IMR-90 (cell line): ENCODE measurements at places on chromosomes 2 and 18. TPM values are rescaled to one million over a fixed set of nuclear protein-coding genes. Genes with fewer than 3 reads are reported as not detected.

The RAB17 gene
- polyA plus RNA-seq: 0.17 and 0.41 TPM in 2 replicates

The IFIH1 gene
- 0.76 and 1.3 TPM in 2 replicates for polyA plus RNA-seq

The IL1RN gene
- not detected in 2 replicates for polyA plus RNA-seq

The RND3 gene
- 111 and 136 TPM in 2 replicates for polyA plus RNA-seq

The SLC8A1 gene
- 6.6 and 7.7 TPM in 2 replicates for polyA plus RNA-seq

The MEP1B gene
- not detected in 2 replicates for polyA plus RNA-seq

The ALLC gene
- polyA plus RNA-seq: not detected in 2 replicates

The STARD6 gene
- not detected in 2 replicates for polyA plus RNA-seq

The B3GNT7 gene
- polyA plus RNA-seq: 0.03 and 0.07 TPM in 2 replicates

The HRH4 gene
- polyA plus RNA-seq: not detected in 2 replicates

The DNAJC5G gene
- not detected in 2 replicates for polyA plus RNA-seq

The HOXD4 gene
- polyA plus RNA-seq: not detected in 2 replicates

The GREB1 gene
- polyA plus RNA-seq: 0.05 TPM in 1 of 2 replicates, not detected in the other

The KLHL14 gene
- not detected in 2 replicates for polyA plus RNA-seq
